ENCODE measurements at places on chromosomes 1 and 21.

GRCh38 chr1:172144445-172145061, 275.9 kb upstream of the C1orf105 start:
- DNase-seq, result peak; percentile 63

DNA sequence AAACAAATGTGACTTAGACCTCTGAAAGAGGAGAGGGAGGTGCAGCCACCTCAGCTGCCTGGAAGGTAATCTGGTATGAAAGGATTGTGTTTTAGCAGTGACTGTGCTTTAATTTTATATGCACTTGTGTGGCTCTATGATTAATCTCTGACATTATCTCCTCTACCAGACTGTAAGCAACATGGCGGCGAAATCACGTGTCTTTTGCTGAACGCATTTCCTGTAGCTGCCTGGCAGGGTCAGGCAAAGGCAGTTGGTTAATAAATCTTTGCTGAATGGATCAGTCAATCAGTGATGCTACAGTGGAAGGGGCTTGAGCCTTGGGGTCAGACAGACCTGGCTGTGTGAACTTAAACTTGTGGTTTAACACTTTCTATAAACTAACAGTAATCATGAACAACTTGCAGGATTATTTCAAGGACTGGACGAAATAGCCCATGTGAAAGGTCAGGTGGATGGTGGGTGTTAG, 96.9 kb downstream of the ADSS2 start:
- DNase-seq, result no peak

GRCh38 chr21:20701235-20701634, 297.0 kb upstream of the NCAM2 start:
- no peak for DNase-seq

GRCh38 chr1:64231153-64231552, 27.7 kb downstream of the UBE2U start:
- DNase-seq, result no peak

DNA sequence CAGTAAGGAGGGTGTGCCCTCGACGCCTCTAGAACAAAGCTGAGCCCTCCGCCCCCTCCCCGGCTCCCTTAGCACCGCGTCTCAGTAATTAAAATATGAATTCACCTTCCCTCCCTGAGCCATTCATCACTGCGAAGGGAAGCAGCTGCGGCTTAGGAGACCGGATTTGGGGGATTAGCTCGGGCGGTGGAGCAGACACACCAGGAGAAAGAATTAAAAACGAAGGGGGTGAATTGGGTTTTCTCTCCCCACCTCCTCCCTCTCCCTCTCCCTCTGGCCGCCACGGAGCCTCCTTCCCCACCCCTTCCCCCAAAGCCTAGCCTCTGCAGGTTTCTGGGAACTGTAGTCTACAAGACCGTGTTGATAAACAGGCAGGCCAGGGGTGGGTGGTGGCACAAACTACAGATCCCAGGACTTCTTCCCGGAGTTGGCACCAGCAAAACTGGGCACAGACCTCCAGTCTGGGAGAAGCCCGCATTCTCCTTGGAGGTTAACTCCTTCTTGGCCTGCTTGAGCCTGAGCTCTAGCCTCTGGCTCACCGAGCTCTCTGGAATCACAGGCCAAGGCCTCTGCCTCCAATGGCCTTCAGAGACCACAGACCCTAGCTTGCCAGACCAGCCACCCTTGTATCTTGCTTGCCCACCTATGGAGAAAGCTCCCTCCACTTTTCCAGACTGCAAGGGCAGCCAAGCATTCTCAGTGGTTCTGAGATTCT, 10.8 kb downstream of the BLACAT1 start:
- peak; percentile 99 for DNase-seq

GRCh38 chr21:42129300-42130266, 58.5 kb downstream of the UMODL1 start:
- no peak for DNase-seq

DNA sequence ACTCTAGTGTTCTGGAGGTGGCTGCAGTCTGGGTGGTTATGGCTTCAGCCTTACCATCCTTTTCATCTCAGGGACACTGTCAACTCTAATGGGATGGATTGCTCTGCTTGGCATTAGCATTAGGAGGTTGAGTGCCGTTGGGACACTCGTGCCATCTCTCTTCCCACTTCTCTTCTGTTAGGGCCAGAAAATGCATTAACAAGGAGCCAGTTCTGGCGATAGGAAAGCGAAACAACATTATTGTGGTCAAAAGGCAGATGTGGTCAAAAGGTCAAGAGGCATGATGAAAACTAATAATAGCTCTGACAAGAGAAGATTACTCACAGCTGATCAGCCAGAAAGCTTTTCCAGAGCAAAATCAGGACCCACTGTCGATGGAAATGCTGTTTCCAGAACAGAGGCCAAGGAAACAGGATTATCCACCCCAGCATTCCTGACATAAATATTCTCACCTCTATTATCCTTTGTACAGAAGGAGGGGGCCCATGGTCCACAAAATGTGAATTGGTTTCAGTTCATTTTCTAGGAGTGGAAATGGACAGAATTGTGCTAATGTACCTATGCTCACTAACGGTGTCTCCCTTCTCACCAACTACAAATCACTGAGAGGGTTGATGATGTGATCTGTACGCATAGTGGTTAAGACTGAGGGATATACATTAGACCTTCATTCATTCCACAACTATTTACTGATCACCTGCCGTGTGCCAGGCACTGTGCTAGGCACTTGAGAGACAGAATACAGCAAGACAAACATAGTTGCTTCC, 72.0 kb downstream of the ST6GALNAC5 start:
- DNase-seq, result no peak

GRCh38 chr1:46770541-46770940, 28.3 kb upstream of the CYP4B1 start:
- no peak for DNase-seq

GRCh38 chr1:226404904-226405222, 3.0 kb downstream of the PARP1 start:
- no peak for DNase-seq

- DNase-seq, result no peak
Observed at GRCh38 chr1:98949621-98950020, 55.0 kb downstream of the PLPPR5 start.

DNA sequence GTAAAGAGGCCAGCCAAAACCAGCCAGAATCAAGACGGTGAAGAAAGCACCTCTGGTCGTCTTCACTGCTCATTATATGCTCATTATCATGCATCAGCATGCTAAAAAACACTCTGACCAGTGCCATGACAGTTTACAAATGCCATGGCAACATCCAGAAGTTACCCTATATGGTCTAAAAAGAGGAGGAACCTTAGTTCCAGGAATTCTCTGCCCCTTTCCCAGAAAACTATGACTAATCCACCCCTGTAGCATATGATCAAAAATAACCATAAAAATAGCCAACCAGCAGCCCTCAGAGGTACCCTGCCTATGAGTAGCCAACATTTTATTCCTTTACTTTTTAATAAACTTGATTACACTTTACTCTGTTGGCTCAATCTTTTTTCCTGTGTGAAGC, 34.2 kb upstream of the PBX1 start:
- DNase-seq, result no peak

GRCh38 chr1:65359888-65360287, 50.5 kb downstream of the DNAJC6 start:
- DNase-seq, result no peak

DNA sequence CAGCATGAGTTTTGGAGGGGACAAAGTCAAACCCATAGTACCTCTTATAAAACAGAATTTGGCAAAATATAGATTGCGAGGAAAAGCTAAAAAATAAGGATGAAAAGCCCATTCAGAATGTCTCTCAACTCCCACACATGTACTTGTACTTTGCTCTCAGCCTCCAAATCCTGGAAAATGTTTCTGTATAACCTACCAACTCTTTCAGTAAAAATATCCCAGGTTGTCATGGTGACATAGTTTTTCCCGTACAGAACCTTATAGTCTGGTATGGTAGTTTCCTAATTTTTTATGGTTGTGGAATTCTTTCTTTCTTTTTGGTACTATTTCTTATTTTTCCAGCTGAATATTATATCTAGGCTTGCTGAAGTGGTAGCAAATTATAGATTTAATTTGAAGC, 15.5 kb upstream of the RPS6KC1 start:
- DNase-seq, result no peak

DNA sequence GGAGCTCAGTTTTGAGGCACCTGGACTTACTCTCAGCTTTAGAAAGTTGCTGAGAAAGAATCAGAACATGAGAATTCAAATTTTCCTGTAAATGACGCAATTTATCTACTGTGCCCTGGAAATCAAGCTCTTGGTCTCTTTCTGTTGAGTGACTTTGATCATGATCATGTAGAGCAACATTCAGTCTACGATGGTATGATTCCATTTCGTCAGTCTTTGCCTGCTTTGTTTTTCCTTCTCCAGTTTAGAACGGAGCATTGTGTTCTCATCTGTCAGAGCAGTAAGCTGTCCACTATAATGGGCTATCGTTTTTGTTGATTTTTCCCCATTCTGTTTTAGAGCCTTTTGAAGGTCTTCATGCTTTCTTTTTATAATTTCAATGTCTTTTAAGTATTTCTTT, 20.7 kb downstream of the SFT2D2 start:
- DNase-seq, result no peak

GRCh38 chr1:54809496-54810074, 8.5 kb upstream of the TTC22 start:
- DNase-seq, result no peak

GRCh38 chr21:43866260-43866629, 1.2 kb downstream of the AGPAT3 start:
- peak; percentile 58 for DNase-seq

- DNase-seq, result peak; percentile 62
Observed at GRCh38 chr1:61078618-61079295, 3.6 kb upstream of the NFIA start.

DNA sequence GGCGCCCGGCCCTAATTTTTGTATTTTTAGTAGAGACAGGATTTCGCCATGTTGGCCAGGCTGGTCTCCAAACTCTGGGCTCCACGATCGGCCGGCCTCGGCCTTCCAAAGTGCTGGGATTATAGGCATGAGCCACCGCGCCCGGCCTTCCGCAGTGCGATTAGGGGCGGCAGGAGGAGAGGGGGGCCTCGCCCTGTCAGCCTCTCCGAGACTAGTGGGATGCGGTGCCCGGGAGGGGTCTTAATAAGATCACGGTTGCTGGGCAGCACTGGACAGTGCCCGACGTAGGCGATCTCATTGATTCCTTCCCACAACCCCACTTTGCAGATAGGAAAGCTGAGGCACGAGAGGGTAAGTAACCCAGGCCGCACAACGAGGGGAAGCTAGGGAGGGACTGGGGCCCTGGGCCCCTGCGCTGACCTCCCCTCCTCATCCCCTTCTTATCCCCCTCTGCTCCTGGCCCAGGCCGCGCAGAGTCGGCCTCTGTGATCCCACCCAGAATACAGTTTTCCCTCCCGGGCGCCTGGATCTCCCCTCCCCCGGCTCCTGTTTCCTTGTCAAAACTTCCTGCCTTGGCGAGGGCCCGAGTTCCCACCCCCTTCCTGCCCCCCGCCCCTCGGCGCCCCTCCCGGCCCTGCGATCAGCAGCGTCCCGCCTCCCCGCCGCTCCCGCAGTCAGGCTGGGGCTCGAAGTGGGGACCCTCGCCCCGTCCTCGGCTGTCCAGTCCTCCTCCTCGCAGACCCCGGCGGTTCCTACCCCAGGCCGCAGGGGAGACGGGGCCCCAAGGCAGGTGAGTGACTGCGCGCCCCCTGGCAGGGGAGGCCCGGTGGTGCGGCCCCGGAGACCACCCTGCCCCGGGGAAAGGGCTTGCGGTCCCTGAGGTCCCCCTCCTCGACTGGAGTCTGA, at the start of gene PEAR1:
Gene PEAR1, plus strand, starts transcription at position 671 of the 906 bp plus-strand sequence. CDS start 10,209 bp downstream, outside the sequence.
- no peak for DNase-seq

- DNase-seq, result no peak
Observed at GRCh38 chr1:19612530-19612929, 31.6 kb upstream of the NBL1 start.

DNA sequence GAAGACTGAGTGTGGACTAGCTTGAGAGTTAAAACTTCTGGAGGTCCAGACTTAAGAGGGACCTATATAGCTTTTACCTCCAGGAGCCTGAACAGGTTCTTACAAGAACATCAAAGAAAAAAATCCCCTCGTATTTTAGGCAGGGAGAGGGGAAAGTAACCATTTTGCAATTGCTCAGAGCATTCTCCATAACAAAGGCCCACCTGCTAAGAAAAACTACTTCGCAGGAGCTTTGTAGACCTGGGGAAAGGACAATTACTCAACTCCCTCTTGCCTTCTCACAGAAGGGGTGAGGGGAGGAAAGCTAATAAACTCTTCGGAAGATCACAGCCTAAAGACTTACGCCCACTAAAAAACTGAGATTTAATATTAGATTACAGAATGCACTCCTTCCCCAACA, 86.3 kb downstream of the RERE start:
- no peak for DNase-seq

DNA sequence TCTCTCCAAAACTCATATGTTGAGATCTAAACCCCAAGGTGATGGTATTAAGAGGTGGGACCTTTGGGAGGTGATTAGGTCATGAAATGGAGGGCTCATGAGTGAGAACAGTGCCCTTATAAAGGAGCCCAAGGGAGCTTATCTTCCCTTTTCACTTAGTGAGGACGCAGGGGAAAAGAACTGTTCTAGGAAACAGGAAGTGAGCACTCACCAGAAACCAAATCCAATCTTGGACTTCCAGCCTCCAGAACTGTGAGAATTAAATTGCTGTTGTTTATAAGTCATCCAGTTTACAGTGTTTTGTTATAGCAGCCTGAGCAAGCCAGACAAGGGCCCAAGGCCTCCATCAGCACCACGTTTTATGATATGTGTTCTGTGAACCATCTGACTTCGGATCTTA, 60.3 kb upstream of the LRRC8D start:
- DNase-seq, result no peak

- no peak for DNase-seq
Observed at GRCh38 chr1:114108751-114109255, 44.9 kb downstream of the SYT6 start.

GRCh38 chr1:97046765-97047420, 325.3 kb downstream of the PTBP2 start:
- DNase-seq, result no peak

- no peak for DNase-seq
Observed at GRCh38 chr1:9960706-9961562, 17.7 kb downstream of the NMNAT1 start.

DNA sequence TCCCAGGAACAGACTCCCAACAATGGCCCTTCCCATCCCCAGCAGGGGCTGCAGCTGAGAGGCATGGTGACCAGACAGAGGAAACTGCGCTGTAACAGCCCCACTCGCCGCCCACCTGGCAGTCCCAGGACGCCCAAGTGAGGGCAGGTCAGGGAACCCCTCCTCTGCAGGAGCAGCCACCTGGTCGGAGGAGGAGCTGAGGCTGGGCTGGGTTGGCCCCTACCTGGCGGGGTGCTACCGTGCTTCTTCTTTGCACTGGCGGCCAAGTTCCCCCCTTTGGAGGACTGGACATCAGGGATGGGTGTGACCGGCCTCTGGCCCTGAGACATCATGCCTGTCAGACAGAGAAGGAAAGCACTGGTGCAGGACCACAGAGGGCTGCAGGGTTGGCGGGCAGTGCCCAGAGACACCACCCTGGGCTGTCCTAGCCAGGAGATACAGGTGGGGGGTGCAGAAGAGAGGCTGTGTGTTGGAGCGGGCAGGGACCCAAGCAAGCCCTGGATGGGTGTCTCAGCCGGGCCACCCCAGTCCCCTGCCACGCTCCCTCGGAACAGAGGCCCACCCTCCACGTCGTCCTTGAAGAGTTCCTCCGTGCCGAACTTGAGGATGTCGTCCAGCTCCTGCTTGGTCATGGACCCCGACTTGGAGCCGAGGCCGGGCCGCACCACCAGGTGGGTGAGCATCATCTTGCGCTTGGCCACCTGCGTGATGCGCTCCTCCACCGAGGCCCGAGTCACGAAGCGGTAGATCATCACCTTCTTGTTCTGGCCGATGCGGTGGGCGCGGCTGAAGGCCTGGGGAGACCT, 51.6 kb downstream of the CHD5 start:
- DNase-seq, result no peak
